ENCODE measurements at places on chromosomes 3 and 15.

DNA sequence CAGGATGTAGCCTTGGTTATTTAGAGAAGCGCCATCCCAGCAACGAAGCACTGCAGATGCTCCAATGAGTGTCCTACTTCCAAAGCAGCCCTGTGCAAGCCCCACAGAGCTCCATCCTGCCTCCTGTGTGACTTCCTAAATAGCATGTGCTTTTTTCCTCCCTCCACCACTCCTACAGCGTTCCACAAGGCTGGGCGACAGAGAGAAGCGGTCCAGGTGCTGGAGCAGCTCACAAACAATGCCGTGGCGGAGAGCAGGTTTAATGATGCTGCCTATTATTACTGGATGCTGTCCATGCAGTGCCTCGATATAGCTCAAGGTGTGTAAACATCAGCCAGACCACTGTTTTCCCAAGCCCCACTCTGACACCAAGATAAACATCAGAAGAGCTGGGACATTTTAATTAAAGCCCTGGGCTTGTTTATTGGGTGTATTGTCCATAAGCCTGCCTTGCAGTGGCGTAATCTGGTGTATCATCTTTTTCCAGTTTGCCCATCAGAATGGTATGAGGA, 22.2 kb upstream of the RHO start:
- DNase-seq, result no peak

- no peak for DNase-seq
Measured at GRCh38 chr3:90068783-90069182, 961.4 kb downstream of the EPHA3 start.

GRCh38 chr15:84749111-84749991, 959 bp downstream of the ZNF592 start:
- no peak for DNase-seq

- DNase-seq, result no peak
Measured at GRCh38 chr3:71305231-71306206, 278.0 kb downstream of the FOXP1 start.

GRCh38 chr3:186882881-186883685, 40.6 kb downstream of the ADIPOQ start:
- no peak for DNase-seq

DNA sequence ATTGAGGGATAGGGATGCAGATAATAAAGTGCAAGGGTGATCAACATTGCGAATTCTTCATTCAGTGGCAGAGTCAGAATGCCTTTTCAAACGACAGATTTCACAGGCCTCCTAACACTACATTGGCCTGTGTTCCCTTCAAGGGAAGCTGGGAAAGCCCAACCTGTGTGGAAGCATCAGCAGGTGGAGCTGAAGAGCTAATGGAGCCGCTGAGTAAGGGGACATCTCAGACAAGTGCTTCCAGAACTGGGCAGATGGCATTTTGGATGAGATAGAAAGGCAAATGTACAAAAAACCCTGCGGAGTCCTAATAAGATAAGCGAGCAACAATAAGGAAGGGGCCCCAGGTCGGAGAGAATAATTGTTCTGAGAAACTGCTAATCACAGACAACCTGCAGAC, 8.5 kb upstream of the SLC24A5 start:
- no peak for DNase-seq

DNA sequence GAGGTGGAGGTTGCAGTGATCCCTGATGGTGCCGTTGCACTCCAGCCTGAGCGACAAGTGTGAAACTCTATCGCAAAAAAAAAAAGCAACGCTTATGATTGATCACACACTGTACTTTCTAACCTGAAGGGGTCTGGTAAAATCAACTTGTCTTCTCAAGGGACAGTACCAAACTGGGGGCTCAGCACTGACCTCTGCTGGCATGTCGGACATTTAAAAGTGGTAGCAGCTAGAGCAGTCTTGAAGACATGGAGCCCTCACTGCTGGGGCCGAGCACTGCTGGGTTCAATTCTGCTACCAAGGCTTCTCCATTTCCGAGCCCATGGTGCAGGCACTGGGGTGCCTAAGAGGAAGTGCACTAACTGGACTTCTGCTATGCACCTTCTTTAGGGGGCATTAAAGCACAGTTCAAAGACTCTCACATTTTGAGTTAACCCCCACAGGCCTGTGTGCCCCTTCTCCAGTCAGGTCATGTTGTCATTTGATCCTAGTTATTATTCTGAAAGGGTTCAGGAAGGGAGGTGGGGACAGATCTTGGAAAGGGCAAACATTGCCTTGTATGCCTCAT, 26.4 kb upstream of the LAMP3 start:
- no peak for DNase-seq

Measured in GM18507 (cell line).